ENCODE measurements at places on chromosomes 12 and 14.

- DNase-seq = no peak
Observed at GRCh38 chr12:63302269-63302940, 151.4 kb upstream of the AVPR1A start.

- no peak for DNase-seq
Observed at GRCh38 chr14:50417853-50418252, 21.2 kb upstream of the CDKL1 start.

- DNase-seq = no peak
Observed at GRCh38 chr12:58425481-58426392, 484.4 kb downstream of the ATP23 start.

DNA sequence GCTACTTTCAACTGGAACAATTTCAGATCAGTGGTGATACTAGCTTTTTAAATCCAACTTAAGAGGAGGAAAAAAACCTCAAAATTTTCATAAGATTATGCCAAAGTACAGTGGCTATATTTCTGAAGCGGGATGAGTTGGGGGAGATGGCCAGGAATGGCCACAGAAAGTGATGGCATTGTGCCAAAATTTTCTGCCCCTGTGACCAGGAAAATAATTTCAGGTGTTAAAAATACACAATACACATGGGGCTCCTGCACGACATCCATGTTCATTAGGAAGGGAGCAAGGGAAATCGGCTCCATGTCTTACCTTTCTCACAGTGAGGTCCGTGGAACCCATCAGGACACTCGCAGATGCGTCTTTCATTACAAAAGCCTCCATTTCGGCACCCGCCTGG is 53.7 kb downstream of the WIF1 start:
- DNase-seq = no peak

DNA sequence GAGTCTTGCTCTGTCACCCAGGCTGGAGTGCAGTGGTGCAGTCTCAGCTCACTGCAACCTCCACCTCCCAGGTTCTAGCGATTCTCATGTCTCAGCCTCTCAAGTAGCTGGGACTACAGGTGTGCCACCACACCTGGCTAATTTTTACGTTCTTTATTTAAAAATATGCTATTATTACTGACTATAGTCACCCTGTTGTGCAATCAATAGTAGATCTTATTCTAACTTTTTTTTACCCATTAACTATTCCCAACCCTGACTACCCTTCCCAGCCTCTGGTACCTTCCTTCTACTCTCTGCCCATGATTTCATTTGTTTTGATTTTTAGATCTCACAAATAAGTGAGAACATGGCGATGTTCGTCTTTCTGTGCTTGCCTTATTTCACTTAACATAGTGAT is 2.5 kb downstream of the OXA1L start:
- DNase-seq = no peak

- DNase-seq = no peak
Observed at GRCh38 chr12:16344269-16344668, 3.2 kb upstream of the MGST1 start.

GRCh38 chr12:16389594-16389993 is 42.1 kb downstream of the MGST1 start:
- DNase-seq = no peak

DNA sequence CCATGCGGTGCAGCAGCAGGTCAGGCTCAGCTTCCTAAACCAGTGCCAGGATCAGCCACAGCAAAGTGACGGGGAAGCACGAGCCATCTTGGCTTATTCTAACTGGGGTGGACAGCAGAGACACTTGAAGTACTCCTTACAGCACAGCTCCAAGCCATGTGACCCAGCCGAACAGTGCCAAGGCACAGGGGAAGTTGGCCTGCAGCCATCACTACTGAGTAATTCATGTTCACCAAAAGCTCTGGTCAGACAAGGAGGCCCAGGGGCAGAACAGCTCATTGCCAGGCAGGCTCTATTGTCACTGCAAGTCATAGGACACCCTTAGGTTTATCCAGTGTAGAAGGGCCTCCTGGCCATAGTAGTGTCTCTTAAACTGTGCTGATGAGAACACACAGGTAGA is 23.4 kb upstream of the SLC35F4 start:
- DNase-seq = no peak
